ENCODE measurements at places on chromosomes 2 and 18.

- no peak for DNase-seq
These were observed 51.9 kb downstream of the ACSL3 start for GRCh38 chr2:222912776-222913175.

- DNase-seq = no peak
These were observed 91.5 kb upstream of the SLC8A1 start for GRCh38 chr2:40543381-40543780.

DNA sequence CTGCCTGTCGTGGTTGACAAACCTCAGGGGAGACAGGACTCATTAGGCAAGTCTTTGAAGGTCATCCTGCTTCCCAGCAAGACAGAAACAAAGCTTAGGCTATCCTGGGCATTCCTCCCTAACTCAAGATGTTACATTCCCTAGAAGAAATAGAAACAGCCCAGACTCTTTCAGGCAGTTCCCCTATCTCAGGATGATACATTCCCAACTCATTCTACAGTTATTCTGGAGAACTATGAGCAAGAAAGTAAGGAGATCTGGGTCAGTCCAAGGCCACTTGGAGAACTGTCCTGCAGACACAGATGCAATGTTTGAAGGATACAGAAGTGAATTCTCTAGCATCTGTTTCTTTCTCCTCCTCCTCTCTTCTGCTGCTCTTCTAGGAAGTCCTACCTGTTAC, 220.1 kb upstream of the NCKAP5 start:
- no peak for DNase-seq

DNA sequence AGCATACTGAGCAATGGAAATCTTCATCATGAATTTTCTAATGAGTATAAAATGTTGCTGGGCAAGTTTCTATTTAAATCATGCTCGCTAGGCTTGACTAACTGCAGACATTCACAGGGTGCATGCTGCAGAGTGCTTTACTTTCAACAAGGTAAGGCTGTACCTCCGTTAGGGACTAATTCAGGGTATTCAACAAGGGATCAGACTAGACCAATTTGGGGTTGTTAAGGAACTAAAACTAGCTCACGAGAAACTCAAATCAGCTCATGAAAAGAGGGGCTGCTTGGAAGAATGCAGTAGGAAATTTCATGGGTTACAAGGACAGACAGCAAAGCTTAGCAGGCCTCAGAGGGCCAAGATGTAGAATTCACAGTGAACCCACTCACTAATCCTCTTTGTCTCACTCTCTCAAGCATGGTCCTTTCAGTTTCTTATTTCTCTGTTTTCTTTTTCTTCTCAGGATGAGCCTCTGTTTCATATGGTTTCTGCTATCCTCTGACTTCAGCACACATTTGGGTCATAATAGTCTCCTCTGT, 2.2 kb downstream of the MYO3B start:
- DNase-seq = no peak

GRCh38 chr2:219626540-219626939, 890 bp upstream of the SLC4A3 start:
- DNase-seq = no peak

GRCh38 chr2:235391921-235392615, 101.8 kb upstream of the AGAP1 start:
- DNase-seq = no peak

- DNase-seq = no peak
These were observed 17.2 kb downstream of the SULT1C2 start for GRCh38 chr2:108305901-108306300.

GRCh38 chr2:67565761-67566160, 168.6 kb downstream of the ETAA1 start:
- DNase-seq = no peak
